ENCODE measurements at places on chromosomes 7 and 10.
A peak's percentile ranks its signal among the peaks of the same experiment; 100 is the strongest.

- no peak for DNase-seq
These were observed 39.6 kb downstream of the KCNH2 start for GRCh38 chr7:150938566-150938965.

DNA sequence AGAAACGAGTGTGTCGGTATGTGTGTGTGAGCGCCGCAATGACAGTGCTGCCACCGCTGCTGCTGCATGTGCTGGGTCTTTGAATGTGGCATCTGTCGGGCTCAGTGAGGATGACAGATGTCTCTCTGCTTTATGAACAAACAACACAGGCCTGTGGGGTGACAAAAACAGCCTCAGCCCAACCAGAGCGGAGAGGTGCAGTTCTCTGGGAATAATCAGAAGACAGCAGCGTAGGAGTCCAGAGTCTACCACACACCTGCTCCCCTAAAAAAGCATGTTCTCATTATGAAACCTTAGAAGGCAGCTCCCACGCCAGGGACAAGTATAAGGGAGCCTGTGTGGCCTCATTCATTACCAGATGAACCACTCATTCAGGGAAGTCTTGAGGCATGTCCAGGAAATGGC lies 278.3 kb downstream of the KCNMA1 start:
- DNase-seq, result no peak

DNA sequence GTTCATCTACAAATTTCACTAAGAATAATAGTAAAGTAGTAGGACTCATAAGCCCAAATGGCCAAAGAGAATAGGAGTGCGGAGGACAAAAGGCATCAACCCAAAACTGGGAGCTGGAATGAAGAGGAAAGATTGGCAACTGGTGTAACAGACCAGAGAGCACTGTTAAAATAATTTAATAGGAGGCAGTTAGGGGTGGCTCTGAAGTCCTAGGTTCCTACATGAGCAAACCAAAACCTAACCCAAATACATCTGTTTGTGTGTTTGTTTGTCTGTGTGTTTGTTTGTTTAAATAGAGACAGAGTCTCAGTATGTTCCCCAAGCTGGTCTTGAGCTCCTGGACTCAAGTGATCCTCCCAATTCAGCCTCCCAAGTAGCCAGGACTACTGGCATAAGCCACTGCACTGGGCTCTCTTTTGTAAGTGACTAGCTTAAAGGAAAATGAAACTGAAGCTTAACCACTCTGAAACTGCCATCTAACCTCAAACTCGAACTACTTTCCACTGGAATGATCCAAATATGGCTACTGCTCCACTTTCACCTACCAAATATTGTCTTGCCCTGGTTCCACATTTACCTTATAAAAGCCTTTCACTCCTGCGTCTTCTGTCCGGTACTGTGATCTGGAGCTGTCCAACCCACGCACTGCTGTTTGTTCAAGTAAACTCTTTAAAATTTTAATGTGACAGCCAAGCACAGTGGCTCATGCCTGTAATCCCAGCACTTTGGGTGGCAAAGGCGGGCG lies 94.9 kb downstream of the AKR1D1 start:
- DNase-seq, result peak; percentile 29

DNA sequence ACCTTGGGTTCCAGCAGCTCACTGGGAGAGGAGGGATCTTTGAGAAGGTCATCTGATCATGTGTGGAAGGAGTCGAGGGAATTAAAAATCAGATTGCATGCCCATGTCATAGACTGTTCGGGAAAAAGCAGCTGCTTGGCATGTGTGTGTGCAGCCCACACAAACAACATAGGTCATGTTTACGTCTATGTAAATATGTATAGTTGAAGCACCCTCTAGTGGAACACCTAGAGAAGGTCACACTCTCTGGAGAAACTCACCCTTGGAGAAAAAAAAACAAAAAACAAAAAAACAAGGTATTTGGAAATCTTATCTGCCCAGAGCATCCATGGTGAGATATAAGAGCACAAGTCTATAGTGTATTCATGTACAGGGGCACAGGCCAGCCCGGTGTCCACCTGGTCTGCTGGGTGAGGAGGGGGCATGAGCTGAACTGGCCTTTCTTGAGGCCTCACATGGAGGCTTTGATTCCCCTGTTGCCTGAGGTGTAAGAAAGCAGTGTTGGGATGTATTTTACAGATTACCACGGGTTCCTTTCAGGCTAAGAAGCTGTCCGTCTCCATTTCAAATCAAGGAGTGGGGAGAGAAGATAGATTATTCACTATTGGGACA lies 98.0 kb downstream of the NPY start:
- DNase-seq, result peak; percentile 61

DNA sequence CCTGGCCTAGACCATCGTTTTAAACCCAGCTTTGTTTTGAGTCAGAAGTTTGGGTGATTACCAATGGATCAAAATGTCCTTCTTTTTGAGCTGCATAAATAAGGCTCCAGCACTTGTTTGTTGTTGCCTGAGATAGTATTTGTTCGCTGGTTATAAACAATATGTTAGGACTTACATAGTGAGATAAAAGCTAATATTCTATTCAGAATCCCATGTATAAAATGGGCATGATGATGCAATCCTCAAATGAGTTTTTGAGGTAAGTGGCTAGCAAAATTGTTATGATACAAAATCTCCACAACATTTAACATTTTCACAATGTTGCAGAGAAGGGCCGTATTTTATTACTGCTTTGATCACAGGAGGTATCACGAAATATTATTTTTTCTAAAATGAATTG lies 48.5 kb downstream of the CFAP43 start:
- DNase-seq, result no peak

DNA sequence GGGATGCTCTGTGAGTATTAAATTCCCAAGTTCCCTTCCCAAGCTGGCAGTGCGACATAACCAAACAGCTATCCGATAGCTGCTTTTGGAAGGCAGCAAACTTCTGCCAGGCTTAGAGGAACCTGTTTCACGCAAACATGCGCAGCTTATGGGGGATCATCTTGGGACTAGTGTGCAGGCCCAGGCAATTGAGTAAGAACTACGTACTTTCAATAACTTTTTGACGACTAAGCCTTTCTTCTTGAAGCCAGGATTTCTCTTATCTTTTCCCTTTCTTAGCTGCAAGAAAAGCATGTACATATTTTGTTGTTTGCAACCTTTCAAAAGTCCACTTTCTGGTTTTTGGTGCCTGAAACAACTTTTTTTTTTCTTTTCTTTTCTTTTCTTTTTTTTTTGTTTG lies 28.7 kb upstream of the SEPHS1 start:
- no peak for DNase-seq

- no peak for DNase-seq
These were observed 4.7 kb upstream of the ARPC1B start for GRCh38 chr7:99369767-99370391.

DNA sequence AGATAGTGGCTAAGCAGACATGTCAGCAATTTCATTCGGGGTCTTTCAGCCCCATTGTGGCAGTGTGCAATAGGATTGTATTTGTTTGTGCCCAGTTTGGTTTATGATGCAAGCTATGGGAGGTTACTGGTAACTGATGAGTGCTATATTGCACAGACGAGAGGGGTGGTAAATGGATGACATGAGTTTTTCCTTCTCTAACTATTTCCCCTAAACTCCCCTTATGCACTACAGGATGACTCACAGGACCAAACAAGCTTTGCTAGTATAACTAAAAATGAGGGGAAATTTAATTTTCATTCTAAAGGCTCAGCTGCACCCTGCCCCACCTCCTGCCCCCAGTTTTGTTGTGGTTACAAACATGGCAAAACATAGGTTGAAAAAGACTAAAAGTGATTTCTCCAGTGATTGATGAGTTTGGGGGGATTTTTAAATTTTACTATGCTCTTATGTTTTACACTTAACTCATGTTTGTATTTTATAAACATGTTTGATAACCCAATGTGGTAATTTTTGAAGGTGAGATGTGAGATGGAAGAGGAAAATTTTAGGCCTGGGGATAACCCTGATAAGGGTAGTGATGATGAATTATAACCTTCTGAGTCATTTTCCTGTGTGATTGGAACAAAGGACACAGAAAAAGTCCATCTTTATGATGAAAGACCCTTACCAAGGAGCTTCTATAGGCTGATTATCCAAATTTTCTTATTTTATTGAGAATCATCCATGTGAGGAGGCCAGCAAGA lies 60.8 kb upstream of the NAMPT start:
- no peak for DNase-seq

GRCh38 chr10:79181698-79182521 lies 113.1 kb downstream of the ZMIZ1 start:
- DNase-seq, result no peak

DNA sequence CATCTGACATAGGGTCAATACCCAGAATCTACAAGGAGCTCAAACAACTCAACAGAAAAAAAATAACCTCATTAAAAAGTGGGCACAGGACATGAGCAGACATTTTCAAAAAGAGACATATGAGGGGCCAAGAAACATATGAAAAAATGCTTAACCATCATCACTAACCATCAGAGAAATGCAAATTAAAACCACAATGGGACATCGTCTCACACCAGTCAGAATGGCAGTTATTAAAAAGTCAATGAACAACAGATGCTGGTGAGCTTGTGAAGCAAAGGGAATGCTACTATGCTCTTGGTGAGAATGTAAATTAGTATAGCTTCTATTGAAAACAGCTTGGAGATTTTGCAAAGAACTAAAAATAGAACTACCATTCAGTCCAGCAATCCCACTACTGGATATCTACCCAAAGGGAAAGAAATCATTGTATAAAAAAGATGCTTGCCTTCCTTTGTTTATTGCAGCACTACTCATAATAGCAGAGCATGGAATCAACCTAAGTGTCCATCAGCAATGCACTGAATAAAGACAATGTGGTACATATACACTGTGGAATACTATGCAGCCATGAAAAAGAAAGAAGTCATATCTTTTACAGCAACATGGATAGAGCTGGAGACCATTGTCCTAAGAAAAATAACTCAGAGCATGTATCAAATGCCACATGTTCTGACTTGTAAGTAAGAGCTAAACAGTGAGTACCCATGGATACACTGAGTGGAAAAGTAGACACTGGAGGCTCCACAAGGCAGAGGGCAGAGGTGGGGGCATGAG lies 139.8 kb downstream of the ADARB2 start:
- DNase-seq, result no peak

GRCh38 chr10:112335868-112336265 lies 38.0 kb upstream of the ACSL5 start:
- no peak for DNase-seq

DNA sequence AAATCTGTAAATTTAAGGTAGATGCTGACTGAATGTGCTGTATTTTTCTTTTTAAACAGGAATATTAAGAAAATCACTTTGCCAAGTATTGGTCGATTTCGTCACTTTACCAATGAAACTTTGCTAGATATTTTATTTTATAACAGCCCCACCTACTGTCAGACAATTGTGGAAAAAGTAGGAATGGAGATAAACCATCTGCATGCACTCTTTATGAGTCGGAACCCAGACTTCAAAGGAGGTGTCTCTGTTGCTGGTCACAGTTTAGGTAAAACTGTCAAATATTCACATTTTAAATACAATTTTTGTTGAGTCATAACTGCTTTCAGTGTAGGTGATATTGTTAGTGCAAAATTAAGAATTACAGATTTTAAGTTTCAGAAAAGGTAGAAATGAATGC lies 25.2 kb downstream of the SEC23IP start:
- no peak for DNase-seq

GRCh38 chr10:43407148-43407575 lies 1.8 kb downstream of the HNRNPF start:
- DNase-seq, result peak; percentile 64

- DNase-seq, result no peak
These were observed 9.2 kb downstream of the NDUFA5 start for GRCh38 chr7:123548406-123548805.

DNA sequence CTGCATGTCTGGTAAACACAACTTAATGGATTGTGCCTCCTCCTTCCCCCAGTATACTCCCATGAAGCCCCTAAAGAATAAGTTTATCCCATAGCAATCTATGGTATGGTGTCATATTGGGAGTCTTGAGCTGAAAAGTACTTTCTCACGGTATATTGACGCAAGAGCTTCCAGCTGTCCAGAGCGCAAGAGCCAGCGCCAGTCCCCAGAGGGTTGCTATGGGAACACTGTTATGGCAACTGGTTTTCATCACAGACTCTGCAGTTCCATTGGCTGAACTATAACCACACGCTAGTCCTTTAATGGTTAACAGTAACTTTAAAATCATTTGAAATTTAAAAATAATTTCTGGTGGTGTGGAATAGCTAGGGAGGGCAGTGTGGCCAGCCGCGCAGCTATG lies 46.9 kb downstream of the PRPF18 start:
- no peak for DNase-seq

DNA sequence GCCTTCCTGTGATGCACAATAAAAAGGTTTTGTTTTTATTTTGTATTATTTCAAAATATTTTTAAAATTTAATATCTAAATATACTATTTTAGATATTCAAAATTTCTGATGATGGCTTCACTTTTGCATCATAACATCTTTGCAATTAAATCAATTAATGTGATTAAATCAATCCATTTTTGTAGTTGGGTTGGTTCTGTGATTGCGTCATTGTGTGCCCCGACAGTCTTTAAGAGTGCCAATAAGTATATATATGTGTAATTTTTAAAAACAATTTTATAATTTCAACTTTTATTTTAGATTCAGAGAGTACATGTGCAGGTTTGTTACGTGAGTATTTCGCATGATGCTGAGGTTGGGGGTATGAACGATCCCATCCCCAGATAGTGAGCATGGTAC lies 70.5 kb downstream of the SEPTIN14 start:
- no peak for DNase-seq

DNA sequence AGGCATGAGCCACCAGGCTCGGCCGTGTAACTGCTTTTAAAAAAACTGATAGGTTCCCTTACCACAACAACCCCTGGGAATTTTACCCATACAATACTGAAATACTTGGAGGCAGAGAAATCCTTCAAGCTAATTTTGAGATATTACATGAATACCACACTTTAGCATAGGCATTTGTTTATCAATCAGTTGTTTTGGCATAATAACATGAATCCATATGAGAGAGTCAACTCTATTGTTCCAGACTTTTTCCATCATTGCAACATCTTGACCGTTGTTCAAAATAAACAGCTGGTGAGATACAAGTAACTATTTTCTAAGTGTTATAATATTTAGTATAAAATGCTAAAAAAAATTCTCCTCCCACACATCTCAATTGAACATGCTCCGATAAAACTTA lies 36.8 kb downstream of the LAMB4 start:
- no peak for DNase-seq

GRCh38 chr7:24907311-24907886 lies 72.6 kb downstream of the OSBPL3 start:
- no peak for DNase-seq

GRCh38 chr7:49346195-49346899 lies 422.0 kb downstream of the CDC14C start:
- no peak for DNase-seq

DNA sequence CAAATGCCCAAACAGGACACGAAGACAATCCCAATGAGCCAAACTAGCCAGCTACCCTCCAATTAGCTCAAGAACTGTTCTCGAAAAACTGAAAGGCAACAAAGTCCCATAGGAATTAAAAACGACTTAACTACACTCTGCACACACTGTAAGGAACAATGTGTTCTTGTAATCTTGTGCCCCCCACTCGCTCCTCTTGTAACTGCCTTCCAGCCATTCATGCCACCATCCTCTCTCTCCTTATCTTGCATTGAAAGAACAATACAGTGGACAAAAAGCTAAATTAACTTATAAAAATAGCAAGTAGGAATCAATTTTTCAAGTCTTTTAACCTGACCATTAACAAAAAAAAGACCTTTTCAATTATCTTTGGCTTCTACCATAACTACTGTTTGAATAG lies 2.9 kb downstream of the CYTH3 start:
- DNase-seq, result no peak
